ENCODE measurements at places on chromosomes 11 and 22. TPM values are rescaled to one million over a fixed set of nuclear protein-coding genes. Genes with fewer than 3 reads are reported as not detected.

DNA sequence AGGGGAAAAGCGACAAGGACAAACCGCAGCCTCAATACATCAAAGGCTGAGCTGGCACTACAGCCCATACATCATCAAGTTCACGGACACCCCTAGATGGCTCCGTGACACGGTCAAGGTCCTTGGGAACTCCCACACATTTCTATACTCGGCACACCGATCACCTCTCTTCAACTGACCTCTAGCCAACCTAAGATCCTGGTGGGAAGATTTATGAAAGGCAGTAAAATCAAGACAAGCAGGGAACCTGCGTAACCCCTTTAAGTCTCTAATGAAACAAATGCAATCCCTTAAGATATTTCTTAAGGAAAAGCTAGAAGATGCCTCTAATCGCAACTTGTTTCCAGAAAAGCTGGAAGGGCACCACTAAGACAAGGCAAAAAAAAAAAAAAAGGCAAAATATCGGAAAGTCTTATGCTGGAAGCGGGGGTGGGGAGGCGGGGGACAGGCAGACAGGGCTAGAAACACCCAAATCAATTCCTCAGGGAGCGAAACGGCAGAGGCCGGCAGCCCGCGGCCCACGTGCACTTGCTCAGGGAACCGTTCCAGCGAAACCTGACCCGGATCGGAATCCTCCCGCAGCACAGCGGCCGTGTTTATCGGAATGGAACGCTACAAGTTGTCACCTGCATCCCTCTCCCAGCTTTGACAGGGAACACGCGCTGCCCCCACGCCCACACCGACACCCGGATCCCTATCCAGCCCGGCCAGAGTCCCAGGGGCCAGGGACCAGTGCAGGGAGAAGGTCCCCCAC, 1.4 kb downstream of the ARHGAP20 start:
- H3K27me3 ChIP-seq, result peaks cover 19% of the 10 kb centered on the region
- DNase-seq, result peak; percentile 18
- no peak overlapping the region for H3K4me3 ChIP-seq
- H3K36me3 ChIP-seq, result no peaks in the 10 kb centered on the region
- no peaks in the 10 kb centered on the region for H3K4me1 ChIP-seq

GRCh38 chr11:1870721-1871466, 18.0 kb downstream of the LSP1 start:
- DNase-seq, result peak; percentile 87
- peak overlapping the region; percentile 14 for H3K4me3 ChIP-seq
- no peaks in the 10 kb centered on the region for H3K27me3 ChIP-seq
- H3K36me3 ChIP-seq, result no peaks in the 10 kb centered on the region

- H3K36me3 ChIP-seq, result no peaks in the 10 kb centered on the region
- no peak overlapping the region for H3K27ac ChIP-seq
- H3K4me3 ChIP-seq, result no peak overlapping the region
- no peaks in the 10 kb centered on the region for H3K4me1 ChIP-seq
- H3K27me3 ChIP-seq, result no peaks in the 10 kb centered on the region
- DNase-seq, result no peak
These were observed 158.7 kb upstream of the SYT13 start for GRCh38 chr11:45444796-45445195.

Gene APOL3
- total RNA-seq, result 7.0 TPM

- no peaks in the 10 kb centered on the region for H3K27me3 ChIP-seq
- no peaks in the 10 kb centered on the region for H3K36me3 ChIP-seq
- no peaks in the 10 kb centered on the region for H3K4me1 ChIP-seq
- DNase-seq, result no peak
These were observed 86.1 kb upstream of the SPON1 start for GRCh38 chr11:13876423-13876822.

- H3K36me3 ChIP-seq, result no peaks in the 10 kb centered on the region
These were observed 13.4 kb upstream of the COMT start for GRCh38 chr22:19928207-19928606.

Gene PRCP
- total RNA-seq, result 37.8 TPM

DNA sequence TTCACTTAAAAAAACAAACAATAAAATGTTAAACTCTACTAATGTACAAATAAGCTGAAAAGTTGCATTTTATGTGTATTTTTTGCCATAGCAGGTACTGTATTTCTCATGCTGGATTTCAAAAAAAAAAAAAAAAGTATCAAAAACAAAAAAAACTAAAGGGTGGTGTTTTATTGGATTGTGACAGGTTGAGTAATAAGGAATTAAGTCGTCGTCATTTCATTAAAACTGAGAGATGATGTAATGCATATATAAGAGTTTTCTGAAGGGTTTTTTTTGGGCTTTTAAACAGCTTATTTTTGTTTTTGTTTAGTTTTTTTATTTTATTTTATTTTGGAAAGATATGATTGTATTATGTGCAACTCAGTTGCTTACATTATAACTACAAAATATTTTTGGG, 10.9 kb upstream of the ADSL start:
- H3K36me3 ChIP-seq, result peaks cover 4% of the 10 kb centered on the region
- H3K27ac ChIP-seq, result no peak overlapping the region
- DNase-seq, result no peak
- no peaks in the 10 kb centered on the region for H3K27me3 ChIP-seq

DNA sequence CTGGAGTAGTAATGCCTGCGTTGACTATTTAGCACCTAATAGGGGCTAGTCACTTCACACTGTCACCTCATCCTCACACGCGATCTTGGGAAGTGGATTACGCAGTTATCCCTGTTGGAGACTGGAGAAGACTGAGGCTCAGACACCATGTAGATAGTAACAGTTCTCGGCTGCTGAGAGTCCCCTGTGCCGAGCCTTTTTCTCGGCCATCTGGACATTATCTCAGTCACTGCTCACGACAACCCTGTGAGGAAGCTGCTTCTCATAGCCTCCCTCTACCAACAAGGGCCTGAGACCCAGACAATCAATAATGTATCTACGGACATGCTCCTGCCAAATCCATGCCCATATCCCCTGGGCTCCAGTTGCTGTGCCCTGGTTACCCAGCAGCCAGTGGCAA, 25.9 kb downstream of the SCUBE1 start:
- no peak for DNase-seq
- no peak overlapping the region for H3K27ac ChIP-seq
- H3K27me3 ChIP-seq, result no peaks in the 10 kb centered on the region
- H3K4me3 ChIP-seq, result no peak overlapping the region
- no peaks in the 10 kb centered on the region for H3K4me1 ChIP-seq

DNA sequence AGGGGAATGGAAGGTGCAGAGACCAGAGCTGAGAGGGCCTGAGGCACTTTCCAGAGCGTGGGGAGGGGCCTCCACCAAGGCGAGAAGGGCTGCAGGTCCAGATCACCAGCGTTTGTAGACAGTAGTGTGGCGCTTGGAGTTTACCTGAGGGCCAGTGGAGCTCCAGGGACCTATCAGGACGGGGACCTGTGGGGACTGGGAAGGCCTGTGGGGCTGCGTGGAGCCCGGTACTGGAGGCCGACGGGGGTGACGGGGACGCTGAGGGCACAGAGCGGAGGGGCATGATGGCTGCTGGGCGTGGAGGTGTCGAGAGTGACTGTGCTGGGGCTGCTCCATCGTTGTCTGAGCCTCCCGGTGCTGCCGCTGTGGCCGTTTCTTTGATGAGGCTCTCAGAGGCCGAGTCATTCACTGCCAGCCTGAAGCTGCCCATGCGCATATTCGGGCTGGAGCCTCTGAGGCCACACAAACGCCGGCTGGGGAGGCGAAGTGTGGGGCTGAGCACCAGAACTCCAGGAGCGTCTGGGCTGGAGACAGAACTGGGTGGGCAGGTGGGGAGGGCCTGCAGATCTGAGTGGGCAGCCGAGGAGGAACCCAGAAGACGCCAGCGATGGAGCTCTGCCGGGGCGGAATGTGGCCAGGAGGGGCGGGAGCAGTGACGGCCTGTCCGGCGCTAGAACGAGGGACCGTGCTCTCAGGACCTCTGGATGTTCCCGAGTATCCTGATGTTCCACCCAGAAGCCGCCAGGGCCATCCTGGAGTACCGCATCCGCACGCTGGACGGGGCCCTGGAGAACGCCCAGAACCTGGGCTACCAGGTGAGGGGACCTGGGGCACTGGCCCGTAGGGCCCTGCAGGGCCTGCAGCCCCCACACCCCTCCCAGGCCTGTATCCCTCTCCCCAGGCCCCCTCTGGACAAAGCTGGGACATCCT, 2.6 kb downstream of the PGGHG start:
- no peaks in the 10 kb centered on the region for H3K27me3 ChIP-seq
- DNase-seq, result no peak
- H3K4me1 ChIP-seq, result no peaks in the 10 kb centered on the region
- no peak overlapping the region for H3K4me3 ChIP-seq

GRCh38 chr11:87976009-87976408, 199.2 kb downstream of the RAB38 start:
- no peaks in the 10 kb centered on the region for H3K4me1 ChIP-seq
- H3K27me3 ChIP-seq, result no peaks in the 10 kb centered on the region
- H3K4me3 ChIP-seq, result no peak overlapping the region

GRCh38 chr22:47283616-47284270, 521.3 kb downstream of the TBC1D22A start:
- no peaks in the 10 kb centered on the region for H3K36me3 ChIP-seq
- no peak overlapping the region for H3K27ac ChIP-seq
- no peaks in the 10 kb centered on the region for H3K27me3 ChIP-seq
- DNase-seq, result no peak

DNA sequence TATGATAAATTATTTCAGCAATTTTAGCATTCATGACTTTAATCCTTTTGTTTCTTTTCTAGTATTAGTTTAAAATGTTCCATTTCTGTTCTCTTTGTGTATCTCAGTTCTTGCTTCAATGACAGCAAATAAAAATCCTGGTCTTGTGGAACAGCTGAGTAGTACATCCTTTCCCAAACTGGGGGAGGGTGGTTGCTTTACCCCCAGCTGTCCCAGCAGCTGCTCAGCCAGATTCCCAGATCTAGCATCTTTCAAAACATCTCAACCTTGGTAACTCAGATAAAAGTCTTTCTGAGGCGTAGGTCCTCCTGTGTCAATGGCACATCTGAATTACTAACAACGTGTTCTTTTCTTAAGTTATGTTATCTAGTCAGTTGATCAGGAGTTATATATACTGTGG, 72.2 kb upstream of the GRK2 start:
- H3K27me3 ChIP-seq, result no peaks in the 10 kb centered on the region
- H3K4me1 ChIP-seq, result no peaks in the 10 kb centered on the region
- H3K36me3 ChIP-seq, result no peaks in the 10 kb centered on the region
- H3K4me3 ChIP-seq, result no peak overlapping the region
- no peak overlapping the region for H3K27ac ChIP-seq

GRCh38 chr22:32725369-32725988, 76.0 kb upstream of the TIMP3 start:
- no peak overlapping the region for H3K27ac ChIP-seq
- no peak overlapping the region for H3K4me3 ChIP-seq
- H3K4me1 ChIP-seq, result no peaks in the 10 kb centered on the region
- no peak for DNase-seq
- no peaks in the 10 kb centered on the region for H3K36me3 ChIP-seq

GRCh38 chr22:20143883-20144665, 6.8 kb downstream of the CCDC188 start:
- DNase-seq, result no peak
- no peak overlapping the region for H3K4me3 ChIP-seq
- H3K36me3 ChIP-seq, result no peaks in the 10 kb centered on the region
- no peaks in the 10 kb centered on the region for H3K27me3 ChIP-seq
- no peak overlapping the region for H3K27ac ChIP-seq

- H3K27me3 ChIP-seq, result no peaks in the 10 kb centered on the region
- H3K27ac ChIP-seq, result no peak overlapping the region
- H3K4me3 ChIP-seq, result no peak overlapping the region
- H3K4me1 ChIP-seq, result no peaks in the 10 kb centered on the region
- no peaks in the 10 kb centered on the region for H3K36me3 ChIP-seq
These were observed 102.4 kb downstream of the LRRC32 start for GRCh38 chr11:76568139-76568538.

DNA sequence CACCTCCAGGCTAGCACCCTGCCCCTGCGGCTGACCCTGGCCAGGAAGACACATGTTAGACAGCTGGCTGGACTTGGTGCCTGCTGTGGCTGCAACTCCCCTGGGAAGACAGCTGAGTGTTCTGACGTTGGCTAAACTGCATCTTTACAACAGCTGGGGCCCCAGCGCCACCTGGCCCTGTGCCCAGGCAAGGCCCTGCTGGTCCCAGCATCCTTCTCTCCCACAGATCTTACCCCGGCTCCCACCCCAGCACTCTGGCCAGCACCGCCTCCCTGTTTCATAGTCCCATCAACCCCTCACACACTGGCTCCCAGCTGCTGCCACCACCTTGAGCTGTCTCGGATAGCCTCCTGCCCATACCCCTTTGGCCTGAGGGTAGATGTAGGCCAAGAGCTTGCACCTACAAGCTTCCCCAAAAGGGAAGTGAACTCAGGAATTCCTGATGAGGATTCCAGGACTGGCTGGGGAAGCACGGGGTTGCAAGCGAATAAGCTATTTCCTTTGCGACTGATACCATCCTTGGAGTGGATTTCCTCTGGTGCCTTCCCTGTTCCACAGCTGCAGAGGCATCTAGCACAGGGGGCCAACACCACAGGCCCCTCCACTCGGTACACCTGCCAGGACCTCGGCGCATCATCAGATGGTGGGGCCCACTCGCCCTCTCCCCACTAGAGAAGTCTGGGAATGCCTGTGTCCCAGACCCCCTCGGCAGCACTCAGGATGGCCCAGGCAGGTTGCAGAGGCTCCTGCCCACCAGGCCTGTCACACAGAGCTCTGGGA, 28.5 kb downstream of the RSPH14 start:
- no peak for DNase-seq
- H3K36me3 ChIP-seq, result no peaks in the 10 kb centered on the region
- H3K27ac ChIP-seq, result no peak overlapping the region
- no peaks in the 10 kb centered on the region for H3K4me1 ChIP-seq
- no peaks in the 10 kb centered on the region for H3K27me3 ChIP-seq

Gene SCUBE1
- 0.41 TPM for total RNA-seq

Gene LRP4
- 7.8 TPM for total RNA-seq

- no peak overlapping the region for H3K4me3 ChIP-seq
- no peak overlapping the region for H3K27ac ChIP-seq
- no peaks in the 10 kb centered on the region for H3K27me3 ChIP-seq
- peaks cover 15% of the 10 kb centered on the region for H3K4me1 ChIP-seq
These were observed 84.8 kb downstream of the SLC1A2 start for GRCh38 chr11:35334385-35335090.

- H3K36me3 ChIP-seq, result no peaks in the 10 kb centered on the region
- peak overlapping the region; percentile 83 for H3K27ac ChIP-seq
- H3K4me1 ChIP-seq, result peaks cover 19% of the 10 kb centered on the region
- peak; percentile 65 for DNase-seq
- H3K27me3 ChIP-seq, result no peaks in the 10 kb centered on the region
- no peak overlapping the region for H3K4me3 ChIP-seq
These were observed 5.7 kb downstream of the DNAL4 start for GRCh38 chr22:38788021-38788816.

GRCh38 chr11:83823461-83824025, 537.4 kb upstream of the CCDC90B start:
- no peak overlapping the region for H3K27ac ChIP-seq
- H3K4me3 ChIP-seq, result no peak overlapping the region
- no peaks in the 10 kb centered on the region for H3K36me3 ChIP-seq
- no peak for DNase-seq

- no peaks in the 10 kb centered on the region for H3K36me3 ChIP-seq
- no peak overlapping the region for H3K27ac ChIP-seq
- H3K4me3 ChIP-seq, result no peak overlapping the region
- H3K27me3 ChIP-seq, result no peaks in the 10 kb centered on the region
These were observed 105.5 kb downstream of the C11orf87 start for GRCh38 chr11:109527496-109527895.
